ENCODE measurements at places on chromosomes 3 and 15. TPM values are rescaled to one million over a fixed set of nuclear protein-coding genes. Genes with fewer than 3 reads are reported as not detected.

DNA sequence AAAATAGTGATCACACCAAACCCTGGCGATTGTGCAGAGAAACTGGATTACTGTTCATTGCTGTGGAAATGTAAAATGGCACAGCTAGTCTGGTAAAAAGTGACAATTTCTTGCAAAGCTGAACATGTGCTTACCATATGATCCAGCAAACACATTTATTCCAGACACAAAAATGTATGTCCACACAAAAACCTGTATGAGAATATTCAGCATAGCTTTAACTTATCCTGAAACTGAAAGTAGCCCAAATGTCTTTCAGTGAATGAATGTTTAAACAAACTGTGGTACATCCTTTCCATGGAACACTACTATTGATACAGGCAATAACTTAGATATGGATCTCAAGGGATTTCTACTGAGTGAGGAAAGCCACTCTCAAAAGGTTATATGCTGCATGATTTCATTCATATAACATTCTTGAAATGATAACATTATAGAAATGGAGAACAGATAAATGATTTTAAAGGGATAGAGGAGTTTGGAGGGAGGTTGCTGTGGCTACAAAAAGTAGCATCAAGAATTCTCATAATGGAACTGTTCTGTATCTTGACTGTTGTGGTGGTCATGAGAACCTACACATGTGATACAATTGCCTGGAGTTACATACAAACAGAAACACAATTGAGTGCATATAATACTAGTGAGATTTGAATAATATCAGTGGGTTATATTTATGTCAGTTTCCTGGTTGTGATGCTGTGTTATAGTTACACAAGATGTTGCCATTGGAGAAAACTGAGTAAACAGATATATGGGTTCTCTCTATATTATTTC is 70.7 kb upstream of the DPH6 start:
- no peaks in the 10 kb centered on the region for H3K4me1 ChIP-seq
- H3K27me3 ChIP-seq, result no peaks in the 10 kb centered on the region
- no peak for DNase-seq
- no peaks in the 10 kb centered on the region for H3K36me3 ChIP-seq
- no peak overlapping the region for H3K4me3 ChIP-seq

DNA sequence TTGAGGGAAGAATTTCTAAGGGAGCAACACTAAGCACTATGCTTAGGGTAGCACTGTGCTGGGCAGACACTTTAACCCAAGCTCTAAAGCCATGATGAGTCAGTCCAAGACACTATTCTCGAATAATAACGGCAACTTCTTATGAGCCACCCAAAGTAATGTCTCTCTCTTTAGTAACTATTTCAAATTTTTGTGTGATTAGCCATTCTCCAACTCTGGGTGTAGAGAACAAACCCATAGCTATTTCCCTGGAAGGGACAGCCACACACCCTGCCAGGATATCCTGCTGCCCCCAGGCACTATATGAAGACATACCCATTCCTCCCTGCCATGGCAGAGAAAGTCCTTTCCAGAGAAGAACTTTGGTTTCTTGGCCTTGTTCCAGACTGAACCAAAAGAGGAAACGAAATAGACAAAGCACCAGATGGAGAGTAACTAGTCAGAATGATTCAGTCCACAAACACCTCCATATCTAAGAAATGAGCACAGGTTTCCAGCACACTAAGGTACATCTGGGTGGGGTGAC is 384.9 kb upstream of the THBS1 start:
- H3K27ac ChIP-seq, result no peak overlapping the region
- H3K27me3 ChIP-seq, result no peaks in the 10 kb centered on the region
- H3K4me1 ChIP-seq, result peaks cover 20% of the 10 kb centered on the region
- H3K36me3 ChIP-seq, result no peaks in the 10 kb centered on the region

- H3K27ac ChIP-seq, result no peak overlapping the region
- no peak overlapping the region for H3K4me3 ChIP-seq
- no peaks in the 10 kb centered on the region for H3K36me3 ChIP-seq
- no peak for DNase-seq
Observed at GRCh38 chr3:143653935-143654334, 194.3 kb downstream of the SLC9A9 start.

- H3K4me1 ChIP-seq, result no peaks in the 10 kb centered on the region
- no peaks in the 10 kb centered on the region for H3K27me3 ChIP-seq
Observed at GRCh38 chr15:101014921-101015841, 96.0 kb downstream of the LRRK1 start.

GRCh38 chr3:161274691-161275298 is 53.7 kb downstream of the NMD3 start:
- DNase-seq, result peak; percentile 54
- no peak overlapping the region for H3K4me3 ChIP-seq
- no peaks in the 10 kb centered on the region for H3K4me1 ChIP-seq
- no peak overlapping the region for H3K27ac ChIP-seq
- H3K27me3 ChIP-seq, result no peaks in the 10 kb centered on the region

DNA sequence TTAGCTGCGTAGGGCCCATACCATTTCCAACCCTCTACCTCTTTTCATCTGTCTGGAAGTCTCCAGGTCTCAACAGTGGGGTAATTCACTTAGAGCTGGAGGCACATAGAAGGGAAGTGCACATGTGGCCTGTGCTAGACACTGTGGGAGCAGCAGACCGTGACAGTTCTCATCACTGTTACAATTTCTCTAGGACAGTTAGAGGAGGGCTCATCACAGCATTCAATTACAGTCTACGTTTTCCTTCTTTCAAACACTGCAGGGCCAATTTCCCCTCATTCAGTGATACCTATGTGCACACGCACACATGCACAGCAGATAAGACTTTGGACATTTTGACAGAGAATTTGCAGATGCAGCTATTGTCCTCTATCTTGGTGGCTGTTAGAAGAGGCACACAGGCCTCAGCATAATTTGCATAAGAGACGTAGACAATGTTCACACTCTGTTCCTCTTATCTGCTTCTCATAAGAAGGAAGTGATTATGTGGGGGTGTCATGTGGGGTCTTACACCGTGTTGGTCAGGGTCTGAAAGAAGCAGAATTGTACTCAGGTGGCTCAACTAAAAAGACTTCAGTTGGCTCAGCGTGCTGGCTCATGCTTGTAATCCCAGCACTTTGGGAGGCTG is 12.6 kb upstream of the HRG start:
- H3K4me3 ChIP-seq, result no peak overlapping the region
- no peaks in the 10 kb centered on the region for H3K4me1 ChIP-seq
- DNase-seq, result no peak
- H3K27me3 ChIP-seq, result no peaks in the 10 kb centered on the region
- H3K27ac ChIP-seq, result no peak overlapping the region

GRCh38 chr3:193605876-193606275 is 12.9 kb downstream of the OPA1 start:
- no peak overlapping the region for H3K4me3 ChIP-seq
- no peak overlapping the region for H3K27ac ChIP-seq
- no peaks in the 10 kb centered on the region for H3K4me1 ChIP-seq

GRCh38 chr15:70856884-70857561 is 3.1 kb upstream of the LARP6 start:
- no peak overlapping the region for H3K27ac ChIP-seq
- H3K4me1 ChIP-seq, result peaks cover 4% of the 10 kb centered on the region

DNA sequence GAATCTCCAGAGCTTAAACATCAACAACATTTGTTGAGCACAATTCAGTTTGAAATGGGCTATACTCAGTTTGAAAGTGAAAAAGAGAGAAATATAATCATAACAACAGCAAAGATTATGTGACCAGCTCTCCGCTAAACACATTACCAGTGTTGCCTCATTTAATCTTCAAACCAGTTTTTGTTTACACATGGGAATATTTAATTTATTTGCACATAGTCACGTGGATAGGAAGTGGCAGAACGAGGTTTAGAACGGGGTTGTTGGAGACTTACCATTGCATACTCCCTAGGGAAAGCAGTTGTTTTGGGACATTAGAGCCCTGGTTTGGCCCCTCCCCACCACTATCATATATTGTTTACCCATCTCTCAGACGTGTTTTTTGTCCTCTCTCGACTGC is 77.2 kb downstream of the IL1RAP start:
- DNase-seq, result no peak
- peaks cover 13% of the 10 kb centered on the region for H3K4me1 ChIP-seq
- no peaks in the 10 kb centered on the region for H3K27me3 ChIP-seq
- no peak overlapping the region for H3K27ac ChIP-seq
- H3K36me3 ChIP-seq, result no peaks in the 10 kb centered on the region

DNA sequence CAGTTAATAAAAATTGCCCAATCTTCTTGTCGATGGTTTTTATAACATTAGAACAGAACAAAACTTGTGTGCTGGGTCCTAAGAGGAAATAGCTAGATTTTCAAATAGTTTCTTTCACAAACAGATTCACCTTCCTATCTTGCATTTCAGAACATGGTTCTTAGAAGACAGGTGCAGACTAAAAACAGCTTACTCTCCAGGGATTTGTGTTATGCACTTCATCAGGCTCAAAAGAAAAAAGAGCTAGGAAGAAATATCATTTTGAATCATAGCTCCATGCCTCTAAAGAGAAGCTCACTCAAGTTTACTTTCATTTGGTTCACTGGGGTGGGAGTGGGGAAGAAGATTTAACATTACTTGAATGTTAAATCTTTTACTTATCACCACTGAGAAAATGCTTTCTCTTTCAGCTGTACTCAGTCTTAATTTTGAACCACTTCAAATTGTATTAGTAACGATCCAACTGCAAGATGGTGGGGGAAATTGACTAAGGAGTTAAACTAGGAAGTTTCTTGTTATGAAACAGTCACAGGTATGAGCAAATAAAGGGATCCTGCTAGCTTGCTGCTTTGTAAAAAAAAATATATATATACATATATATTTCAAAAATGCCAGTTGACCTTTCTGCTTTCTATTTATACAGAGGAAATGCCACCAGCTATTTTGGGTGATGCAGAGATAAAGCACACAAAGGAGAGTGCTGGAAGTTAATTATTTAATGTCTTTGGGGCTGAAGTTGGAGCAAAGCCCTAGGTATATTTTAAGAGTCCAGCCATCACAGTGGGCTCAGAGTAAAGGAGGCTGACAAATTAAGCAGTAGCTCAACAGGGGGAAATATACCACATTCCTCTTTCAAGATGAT is 28.3 kb upstream of the NUDT16 start:
- no peaks in the 10 kb centered on the region for H3K36me3 ChIP-seq
- DNase-seq, result no peak
- no peak overlapping the region for H3K27ac ChIP-seq

DNA sequence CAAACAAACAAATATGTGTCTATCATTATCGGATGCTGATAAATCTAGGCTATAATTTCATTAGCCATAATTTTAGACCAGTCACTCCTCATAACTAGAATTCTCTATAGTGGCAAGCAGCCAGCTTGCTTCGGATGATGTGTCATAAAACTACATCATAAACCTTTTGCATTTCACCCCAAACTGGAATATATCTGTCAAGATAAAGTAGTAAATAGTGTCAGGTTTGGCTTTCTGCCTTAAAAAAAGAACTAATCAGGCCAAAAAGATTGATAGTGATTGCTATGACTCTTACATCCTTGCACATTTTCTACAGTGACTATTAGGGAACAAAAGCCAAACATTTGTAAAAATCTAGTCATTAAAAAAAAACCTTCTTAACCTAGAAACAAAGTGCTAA is 51.0 kb downstream of the DPPA2 start:
- DNase-seq, result no peak
- H3K4me1 ChIP-seq, result no peaks in the 10 kb centered on the region
- H3K4me3 ChIP-seq, result no peak overlapping the region
- H3K27me3 ChIP-seq, result no peaks in the 10 kb centered on the region

The LINGO1 gene
- 15.6 TPM for total RNA-seq

The CFAP100 gene
- total RNA-seq, result not detected

The CCR3 gene
- not detected for total RNA-seq

The ZKSCAN7 gene
- not detected for total RNA-seq

The CD96 gene
- 0.42 TPM for total RNA-seq

The FRMD5 gene
- 27.2 TPM for total RNA-seq

The TMOD2 gene
- total RNA-seq, result 5.7 TPM

The CHRNA3 gene
- total RNA-seq, result not detected

The ASB14 gene
- total RNA-seq, result not detected

The ZIC1 gene
- total RNA-seq, result not detected

Measured in HCT116 (cell line).